Choroid plexus epithelial cell (primary cell): ENCODE measurements at places on chromosomes 3 and 15.

DNA sequence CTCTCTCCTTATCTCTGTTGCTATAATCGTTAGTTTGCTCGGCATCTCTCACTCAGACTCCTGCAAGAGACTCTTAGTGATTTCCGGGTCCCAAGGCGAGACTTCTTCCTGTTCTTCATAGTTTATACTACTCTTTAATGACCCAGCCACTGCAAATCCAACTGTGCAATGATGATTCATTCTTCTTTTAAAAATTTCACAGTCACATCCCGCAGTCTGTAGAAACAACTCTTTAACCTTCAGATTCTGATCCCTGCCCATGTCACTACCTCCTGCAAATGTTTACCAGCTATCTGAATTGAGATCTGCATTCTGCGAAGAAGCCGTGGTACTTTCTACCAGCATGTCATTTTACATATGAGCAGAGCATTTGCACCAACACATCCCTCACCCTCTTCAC is 2.8 kb upstream of the VGLL3 start:
- DNase-seq = peak; percentile 86

DNA sequence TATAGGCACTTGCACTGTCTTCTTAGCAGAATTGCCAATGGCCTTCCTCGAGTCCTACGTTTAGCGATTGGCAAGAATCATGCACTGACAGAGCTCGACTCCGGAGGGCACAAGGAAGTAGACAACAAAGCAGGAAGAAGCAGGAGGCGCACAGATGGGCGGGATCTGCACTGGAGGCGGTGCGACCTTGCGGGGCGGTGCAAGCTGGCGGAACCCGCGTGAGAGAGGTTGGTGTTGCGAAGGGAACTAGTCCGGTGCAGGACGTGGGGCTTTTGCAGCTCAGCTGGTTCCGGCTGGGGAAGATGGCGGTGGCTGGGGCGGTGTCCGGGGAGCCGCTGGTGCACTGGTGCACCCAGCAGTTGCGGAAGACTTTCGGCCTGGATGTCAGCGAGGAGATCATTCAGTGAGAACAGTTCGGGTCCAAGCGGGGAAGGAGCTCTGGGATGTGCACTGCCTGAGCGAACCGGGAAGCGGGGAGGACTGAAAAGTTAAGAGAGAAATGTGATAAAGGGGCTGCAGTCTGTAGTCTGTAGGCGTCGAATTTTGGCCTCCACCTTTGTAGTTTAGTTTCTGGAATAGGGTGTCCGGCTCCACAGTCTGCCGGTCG is at the start of gene TRIP4:
TRIP4 (plus strand) TSS at position 275 of the 607 bp plus-strand sequence; CDS start at position 303, 28 bp downstream.
- DNase-seq = peak; percentile 99

GRCh38 chr3:66449411-66449974 is 51.3 kb downstream of the LRIG1 start:
- no peak for DNase-seq

- DNase-seq = no peak
Observed at GRCh38 chr3:55658690-55659562, 171.8 kb upstream of the WNT5A start.

- DNase-seq = peak; percentile 48
Observed at GRCh38 chr3:31957106-31957505, 24.0 kb downstream of the OSBPL10 start.

DNA sequence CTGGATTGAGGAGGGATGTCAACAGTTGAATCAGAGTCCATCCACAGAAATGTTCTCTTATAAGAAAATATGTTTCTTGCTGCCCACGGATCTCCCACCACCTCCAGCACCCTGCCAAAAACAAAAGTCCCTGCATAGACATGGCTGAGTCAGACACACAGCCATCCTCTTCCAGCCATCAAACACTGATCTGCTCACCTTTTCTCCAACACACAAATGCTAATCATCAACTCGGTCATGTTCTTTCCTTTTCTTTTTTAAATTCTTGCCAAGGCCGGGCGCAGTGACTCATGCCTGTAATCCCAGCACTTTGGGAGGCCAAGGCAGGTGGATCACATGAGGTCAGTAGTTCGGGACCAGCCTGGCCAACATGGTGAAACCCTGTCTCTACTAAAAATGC is 110.7 kb upstream of the IL12A start:
- DNase-seq = peak; percentile 41

GRCh38 chr3:61452535-61453090 is 108.8 kb upstream of the PTPRG start:
- DNase-seq = no peak

DNA sequence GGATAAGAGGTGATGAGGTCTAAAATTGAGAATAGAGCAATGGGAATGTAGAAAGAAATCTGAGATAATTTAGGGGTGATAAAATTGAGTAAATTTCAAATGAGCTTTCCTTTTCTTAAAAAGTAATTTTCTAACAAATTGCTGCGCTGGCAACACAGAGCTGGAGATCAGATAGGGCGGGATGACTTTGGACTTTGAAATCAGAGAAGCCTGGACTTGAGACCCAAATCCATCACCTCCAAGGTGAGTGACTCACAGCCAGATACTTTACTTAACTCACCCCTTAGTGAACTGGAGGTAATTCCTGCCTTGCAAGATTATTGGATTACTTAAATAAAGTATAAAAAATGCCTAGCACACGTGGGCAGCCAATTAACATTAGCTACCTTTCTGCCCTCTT is 80.8 kb downstream of the P2RY1 start:
- no peak for DNase-seq

GRCh38 chr3:171995486-171995885 is 43.9 kb upstream of the FNDC3B start:
- no peak for DNase-seq

DNA sequence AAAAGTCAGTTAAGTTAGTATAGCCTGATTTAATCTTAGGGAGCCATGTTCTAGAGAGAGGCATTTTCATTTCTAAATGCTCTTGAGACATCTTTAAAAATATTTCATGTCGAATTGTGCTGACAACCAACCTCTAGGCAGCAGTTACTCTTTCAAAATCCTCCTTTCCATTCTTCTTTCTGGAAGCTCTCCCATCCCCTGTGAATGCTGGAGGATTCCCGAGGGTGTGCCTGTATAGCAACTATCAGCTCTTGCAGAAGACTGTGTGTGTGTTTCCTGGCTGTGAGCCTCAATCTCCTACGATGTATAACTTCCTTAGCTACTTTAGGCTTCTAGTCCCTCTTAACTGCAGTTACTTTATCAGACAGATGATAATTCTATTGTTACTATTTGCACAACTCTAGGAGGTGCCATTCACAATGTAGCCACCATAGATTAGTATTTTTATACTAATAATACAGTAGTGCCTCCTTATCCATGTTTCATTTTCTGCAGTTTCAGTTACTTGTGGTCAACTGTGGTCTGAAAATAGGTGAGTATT is 250.3 kb downstream of the EDEM1 start:
- DNase-seq = no peak

GRCh38 chr3:48685603-48686511 is at the start of gene NCKIPSD:
Gene NCKIPSD (minus strand): TSS chr3:48685915. CDS start chr3:48685807, 108 bp downstream.
- peak; percentile 82 for DNase-seq

- no peak for DNase-seq
Observed at GRCh38 chr3:97464035-97464434, 300.5 kb upstream of the ARL6 start.

DNA sequence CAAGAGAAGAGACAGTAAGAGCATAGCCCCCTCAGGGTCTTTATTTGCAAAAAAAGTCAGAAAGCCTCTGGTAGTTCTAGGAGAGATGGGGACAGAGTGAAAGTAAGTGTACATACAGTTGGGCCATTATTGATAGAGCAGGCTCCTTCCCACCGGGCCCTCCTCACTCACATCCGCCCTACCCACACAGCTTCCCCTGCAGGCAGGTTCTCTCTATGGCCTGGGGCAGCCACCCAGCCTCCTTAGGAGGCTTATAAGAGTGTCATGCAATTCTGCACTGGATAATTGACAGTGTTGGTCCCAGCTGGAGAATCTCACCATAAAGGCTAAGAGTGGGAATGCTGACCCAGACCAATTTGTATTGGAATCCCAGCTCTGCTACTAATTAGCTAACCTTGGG is 49.5 kb downstream of the SLC30A4 start:
- no peak for DNase-seq

DNA sequence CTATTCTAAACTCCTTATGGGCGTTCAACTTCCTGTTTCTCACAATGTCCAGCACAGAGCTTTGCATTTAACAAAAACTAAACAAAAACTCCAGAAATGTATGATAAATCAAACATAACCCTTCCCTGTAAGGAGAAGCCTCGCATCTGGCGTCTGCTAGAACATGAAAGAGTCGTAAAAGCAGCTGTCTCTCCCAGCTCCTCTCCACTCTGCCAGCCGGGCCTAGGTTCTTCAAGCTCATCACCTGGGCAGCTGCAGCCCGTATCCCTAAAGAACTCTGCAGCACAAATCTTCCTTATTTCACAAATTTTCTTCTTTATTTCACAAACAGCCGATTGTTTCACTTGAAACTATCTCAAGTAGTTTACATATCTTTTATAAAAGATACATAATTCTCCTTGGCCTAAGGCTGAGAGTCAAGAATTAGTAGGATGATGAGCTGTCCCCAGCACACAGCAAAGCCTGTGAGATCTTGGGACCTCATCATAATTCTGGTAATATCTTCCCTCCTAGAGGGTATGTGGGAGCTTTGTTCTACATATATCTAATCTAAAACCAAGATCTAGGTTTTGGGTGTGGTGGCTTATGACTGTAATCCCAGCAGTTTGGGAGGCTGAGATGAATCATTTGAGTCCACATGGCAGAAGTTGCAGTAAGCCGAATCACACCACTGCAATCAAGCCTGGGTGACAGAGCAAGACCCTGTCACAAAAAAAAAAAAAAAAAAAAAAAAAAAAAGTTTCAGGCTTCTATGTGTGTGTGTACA is 35.3 kb downstream of the ANXA2 start:
- DNase-seq = peak; percentile 68

- DNase-seq = no peak
Observed at GRCh38 chr15:82848241-82848993, 39.0 kb downstream of the WHAMM start.

DNA sequence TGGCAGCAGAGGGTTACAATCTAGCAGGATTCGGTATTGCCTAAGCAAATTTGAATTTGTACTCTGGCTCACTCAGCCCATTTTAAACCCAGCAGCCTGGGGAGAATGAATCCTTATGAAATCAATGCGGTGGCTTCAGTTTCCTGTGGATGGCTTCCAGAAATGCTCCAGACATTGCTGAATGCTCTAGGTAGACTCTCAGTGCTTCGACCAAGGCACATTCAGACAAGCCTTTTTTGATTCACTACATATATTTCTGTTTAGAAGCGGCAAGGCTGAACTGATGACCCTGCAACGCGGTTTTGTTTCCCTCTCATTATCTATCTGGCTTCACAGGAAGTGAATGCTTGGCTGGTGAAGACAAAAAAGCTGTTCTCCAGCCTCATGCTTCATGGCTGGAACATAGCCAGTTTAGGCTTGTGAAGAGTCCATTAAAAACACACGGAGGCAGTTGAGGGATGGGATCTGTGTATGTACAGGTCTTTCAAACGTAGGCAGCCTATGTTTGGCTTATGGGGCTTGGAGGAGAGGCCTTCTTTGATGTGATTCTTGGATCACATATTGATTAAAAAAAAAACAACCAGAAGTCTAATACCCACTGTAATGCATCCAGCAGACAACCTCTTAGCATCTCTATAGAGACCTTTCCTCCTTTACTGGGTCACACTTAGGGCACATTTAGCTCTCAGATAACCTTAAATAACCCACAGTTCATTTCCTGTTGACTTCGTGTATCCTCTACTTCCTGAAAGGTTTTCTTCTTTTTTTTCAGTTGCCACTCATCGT is 400.2 kb upstream of the TBL1XR1 start:
- DNase-seq = peak; percentile 96

- no peak for DNase-seq
Observed at GRCh38 chr15:41977757-41978383, 5.5 kb upstream of the EHD4 start.

DNA sequence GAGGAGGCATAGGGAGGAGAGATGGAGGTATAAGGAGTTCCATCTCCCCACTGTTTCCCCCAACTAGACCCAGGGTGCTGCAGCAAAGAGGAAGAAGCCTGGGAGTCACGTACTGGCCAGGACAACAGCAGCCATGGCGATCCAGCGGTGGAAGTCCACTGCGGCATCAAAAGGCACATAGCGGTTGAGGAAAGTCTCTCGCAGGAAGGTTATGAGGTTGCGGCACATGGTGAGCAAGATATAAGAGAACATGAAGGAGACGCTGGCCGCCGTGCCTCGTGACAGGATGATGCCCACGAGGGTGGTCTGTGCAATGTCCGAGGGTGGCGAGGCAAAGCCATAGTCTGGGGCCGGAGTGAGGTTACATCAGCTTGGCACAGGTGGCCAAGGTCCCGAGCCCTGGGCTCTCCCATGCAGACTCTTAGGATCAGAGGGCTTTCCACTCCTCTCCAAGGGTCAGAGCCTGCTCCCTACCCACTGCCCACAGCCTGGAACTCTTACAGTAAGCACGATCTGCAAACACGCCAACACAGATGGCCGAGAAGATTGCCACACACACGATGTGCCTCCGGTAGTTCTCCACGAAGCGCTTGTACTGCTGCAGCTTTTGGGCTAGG is 14.3 kb downstream of the DUOX2 start:
- DNase-seq = no peak

DNA sequence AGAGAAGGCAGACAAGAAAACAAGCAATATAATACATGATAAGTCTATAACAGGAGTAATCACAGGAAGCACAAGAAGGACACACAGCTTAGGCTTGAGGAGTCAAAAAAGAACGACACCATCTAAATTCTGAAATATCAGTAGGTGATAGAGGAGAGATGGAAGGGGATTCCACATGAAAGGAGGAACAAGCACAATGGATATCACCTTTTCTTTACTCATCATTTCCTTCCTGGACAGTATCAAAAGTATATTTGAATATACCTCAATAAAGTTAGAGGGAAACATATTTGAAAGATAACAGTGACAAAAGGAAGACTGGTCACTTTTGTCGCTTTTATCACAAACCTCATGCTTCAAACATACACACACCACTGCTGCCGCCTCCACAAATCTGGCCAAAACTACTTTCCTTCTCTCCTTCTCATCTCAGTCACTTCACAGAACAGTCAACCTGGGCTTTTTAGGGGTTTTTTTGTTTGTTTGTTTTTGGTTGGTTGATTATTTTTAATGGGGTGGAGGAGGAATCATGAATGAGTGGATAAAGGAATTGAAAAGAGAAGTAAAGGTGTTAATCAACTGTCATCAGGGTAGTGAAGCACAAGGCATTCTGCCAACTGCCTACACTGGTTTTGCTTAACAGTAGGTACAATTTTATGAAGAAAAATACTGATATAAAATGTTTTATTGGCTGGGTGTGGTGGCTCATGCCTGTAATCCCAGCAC is 18.5 kb downstream of the DENND4A start:
- DNase-seq = no peak

DNA sequence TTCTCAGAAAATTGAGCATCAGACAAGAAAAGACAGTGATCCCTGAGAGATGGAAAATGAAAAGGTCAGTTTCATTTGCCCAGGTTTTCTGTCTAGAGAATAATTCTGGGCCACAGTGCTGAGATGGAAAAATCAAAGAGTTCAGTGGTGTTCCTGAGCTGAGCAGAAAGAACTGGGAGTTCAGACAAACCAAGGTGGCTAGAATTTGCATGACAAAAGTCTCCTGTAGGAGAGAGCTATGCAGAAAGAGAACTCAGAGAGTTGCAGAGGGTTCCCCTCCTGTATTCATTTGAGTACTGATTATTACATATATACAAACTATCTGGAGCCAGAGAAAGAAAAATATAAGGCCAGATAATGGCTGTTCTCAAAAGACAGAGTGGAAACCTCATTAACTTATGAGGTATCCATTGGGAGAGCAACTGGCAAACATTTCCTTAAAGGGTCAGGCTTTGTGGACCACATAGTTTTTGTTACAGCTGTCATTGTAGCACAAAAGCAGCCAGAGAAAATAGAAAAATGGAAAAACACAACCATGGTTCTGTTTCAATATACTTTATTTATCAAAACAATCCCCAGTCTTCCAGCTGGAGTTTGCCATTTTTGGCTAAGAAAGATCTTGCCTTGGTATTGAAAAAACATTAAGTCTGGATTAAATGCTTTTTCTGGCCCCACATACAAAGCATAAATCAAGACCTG is 1004.1 kb downstream of the TBL1XR1 start:
- DNase-seq = no peak
